ENCODE measurements at places on chromosomes 11 and 22. TPM values are rescaled to one million over a fixed set of nuclear protein-coding genes. Genes with fewer than 3 reads are reported as not detected.

DNA sequence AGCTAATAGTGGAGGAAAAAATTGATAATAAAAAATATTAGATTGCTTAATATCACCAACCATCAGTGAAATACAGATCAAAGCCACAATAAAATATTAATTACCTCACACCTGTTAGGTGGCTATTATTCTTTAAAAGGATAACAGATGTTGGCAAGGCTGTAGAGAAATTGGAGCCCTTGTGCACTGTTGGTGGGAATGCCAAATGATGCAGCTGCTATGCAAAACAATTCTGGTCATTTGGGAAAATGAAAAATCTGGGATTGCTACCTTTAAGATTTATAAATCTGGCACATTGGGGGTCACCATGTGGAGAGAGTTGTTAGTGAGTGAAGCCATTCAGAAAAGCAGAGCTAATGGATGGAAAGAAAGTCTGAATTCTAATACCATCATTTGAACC, 143.4 kb downstream of the FCHSD2 start:
- no peak for DNase-seq

GRCh38 chr11:13667795-13668101, 720 bp upstream of the FAR1 start:
- DNase-seq = no peak

The SC5D gene
- total RNA-seq = 27.3 TPM

DNA sequence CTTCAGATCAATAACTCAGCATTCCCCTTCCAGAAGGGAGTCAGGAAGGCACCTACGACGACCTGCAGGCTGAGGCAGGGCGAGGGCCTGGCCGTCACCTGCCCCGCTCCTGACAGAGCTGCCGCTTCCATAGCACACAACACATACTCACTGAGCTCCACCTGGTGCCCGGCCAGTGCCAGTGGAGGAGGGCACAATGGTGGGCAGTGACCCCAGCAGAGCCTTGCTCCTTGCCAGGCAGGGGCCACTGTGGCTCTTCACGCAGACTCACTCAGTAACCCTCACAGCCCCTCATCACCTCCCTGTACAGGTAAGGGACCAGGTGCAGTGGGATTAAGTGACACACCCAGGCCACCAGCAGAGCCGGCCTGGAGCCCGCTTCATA, 24.6 kb downstream of the LRFN4 start:
- DNase-seq = no peak

The P2RY6 gene
- 6.1 TPM for total RNA-seq

DNA sequence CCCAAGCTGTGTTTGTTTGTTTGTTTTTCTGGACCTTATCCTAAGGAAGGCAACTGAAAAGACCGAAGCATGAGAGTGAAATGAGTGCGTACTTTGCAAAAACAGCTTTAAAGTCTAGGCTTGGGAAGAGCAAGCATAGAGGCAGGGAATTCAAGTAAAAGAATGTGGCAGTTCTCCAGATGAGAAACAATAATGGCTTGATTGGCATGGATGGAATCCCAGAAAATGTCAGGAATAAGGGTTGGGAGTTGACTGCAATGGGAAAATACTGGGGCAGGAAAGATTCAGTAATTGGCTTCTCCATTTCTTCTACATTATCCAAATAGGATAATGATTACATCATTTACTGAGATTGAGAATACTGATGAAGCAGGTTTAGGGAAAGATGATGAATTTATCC, 17.5 kb downstream of the SAAL1 start:
- no peak for DNase-seq

The CTSW gene
- total RNA-seq = 3.9 TPM

DNA sequence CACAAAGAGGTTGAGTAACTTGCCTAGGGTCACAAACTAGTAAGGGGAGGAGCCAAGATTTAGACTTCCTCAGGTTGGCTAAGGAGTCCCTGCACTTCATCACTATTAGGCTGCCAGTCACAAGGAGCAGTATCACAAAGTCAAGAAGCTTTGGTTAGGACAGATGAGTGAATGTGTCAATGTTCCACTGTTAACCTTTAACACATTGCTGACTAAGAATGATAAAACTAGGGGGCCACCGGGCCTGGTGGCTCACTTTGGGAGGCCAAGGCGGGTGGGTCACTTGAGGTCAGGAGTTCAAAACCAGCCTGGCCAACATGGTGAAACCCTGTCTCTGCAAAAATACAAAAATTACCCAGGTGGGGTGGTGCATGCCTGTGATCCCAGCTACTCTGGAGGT, 32.0 kb downstream of the TMEM123 start:
- DNase-seq = no peak

DNA sequence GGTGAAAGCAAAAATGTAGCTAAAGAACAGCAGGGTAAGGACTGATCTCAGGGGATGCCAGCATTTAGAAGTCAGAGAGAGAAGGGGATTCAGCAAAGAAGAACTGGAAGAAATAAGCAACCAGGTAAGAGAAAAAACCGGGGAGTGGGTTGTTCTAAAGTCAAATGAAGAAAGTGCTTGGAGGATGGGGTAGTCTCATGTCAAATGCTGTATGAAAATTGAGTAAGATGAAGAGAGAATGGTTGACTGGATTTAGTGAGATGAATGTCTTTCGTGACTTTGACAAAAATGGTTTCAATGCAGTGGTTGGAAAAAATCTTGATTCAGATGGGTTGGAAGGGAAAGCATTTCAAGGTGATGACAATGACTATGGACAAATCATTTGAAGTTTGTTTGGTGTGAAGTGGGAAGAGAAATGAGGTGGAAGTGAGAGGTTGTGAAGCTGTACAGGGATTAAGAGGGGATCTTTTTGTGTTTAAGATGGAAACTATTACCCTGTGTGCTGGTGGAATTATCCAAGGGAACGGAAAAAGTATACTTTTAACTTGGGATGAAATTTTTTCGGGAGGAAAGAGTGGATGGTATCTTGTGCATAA, 484.0 kb downstream of the ETS1 start:
- no peak for DNase-seq

The NCF4 gene
- total RNA-seq = 22.9 TPM

GRCh38 chr11:100706179-100706578, 19.1 kb downstream of the ARHGAP42 start:
- DNase-seq = no peak

DNA sequence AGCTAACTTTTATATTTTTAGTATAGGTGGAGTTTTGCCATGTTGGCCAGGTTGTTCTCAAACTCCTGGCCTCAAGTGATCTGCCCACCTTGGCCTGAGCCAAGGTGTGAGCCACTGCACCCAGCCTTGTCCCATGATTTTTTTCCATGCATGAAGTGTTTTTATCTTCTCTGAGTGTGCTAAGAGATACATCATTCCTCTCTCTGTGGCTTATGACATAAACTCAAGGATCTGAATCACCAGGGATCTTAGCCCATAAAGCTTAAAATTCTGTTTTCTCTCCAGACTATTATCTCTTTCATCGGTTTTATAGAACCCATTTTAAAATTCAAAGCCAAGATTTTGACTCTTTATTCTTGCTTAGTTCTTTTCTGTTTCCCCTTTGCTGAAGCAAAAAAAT, 48.4 kb upstream of the C11orf58 start:
- no peak for DNase-seq

The MOGAT2 gene
- not detected for total RNA-seq

The PARVG gene
- 29.7 TPM for total RNA-seq

DNA sequence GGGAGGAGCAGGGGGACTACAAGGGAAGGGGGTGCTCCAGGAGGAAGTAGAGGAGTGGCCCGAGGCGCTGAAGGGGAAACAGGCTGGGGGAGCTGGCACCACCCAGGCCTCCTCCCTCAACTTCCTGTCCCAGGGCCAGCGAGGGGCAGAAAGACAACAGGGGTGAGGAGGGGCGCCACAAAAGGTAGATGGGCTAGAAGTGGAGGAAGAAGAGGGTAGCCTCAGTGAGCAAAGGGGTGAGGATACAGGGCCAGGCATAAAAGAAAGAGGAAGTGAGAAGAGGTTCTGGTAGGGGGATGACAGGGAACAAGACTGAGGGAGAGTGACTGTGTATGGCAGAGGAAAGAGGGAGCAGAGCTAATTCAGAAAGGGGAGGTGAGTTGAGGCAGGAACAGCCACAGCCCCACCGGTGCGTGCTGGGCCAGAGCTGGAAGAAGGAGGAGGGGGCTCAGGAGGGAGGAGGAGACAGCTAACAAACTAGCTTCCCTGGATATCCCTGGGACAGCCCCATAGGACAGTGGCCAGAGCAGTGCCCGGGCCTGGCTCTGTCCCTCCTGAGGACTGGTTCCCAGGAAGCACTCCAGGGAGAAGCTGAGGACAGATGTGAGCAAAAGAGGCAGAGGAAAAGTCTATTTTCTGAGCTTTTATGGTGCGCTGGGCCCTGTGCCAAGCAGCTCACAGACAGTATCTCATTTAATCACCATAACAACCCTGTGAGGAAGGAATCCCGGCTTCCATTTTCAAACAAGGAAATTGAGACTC, 8.5 kb downstream of the DCHS1 start:
- DNase-seq = no peak

Measured in aorta (tissue), 5 donors.